Germinal center (tissue), 1 donor: ENCODE measurements at places on chromosomes 11 and 22.

- DNase-seq: no peak
Measured at GRCh38 chr11:106158406-106158805, 80.9 kb downstream of the AASDHPPT start.

DNA sequence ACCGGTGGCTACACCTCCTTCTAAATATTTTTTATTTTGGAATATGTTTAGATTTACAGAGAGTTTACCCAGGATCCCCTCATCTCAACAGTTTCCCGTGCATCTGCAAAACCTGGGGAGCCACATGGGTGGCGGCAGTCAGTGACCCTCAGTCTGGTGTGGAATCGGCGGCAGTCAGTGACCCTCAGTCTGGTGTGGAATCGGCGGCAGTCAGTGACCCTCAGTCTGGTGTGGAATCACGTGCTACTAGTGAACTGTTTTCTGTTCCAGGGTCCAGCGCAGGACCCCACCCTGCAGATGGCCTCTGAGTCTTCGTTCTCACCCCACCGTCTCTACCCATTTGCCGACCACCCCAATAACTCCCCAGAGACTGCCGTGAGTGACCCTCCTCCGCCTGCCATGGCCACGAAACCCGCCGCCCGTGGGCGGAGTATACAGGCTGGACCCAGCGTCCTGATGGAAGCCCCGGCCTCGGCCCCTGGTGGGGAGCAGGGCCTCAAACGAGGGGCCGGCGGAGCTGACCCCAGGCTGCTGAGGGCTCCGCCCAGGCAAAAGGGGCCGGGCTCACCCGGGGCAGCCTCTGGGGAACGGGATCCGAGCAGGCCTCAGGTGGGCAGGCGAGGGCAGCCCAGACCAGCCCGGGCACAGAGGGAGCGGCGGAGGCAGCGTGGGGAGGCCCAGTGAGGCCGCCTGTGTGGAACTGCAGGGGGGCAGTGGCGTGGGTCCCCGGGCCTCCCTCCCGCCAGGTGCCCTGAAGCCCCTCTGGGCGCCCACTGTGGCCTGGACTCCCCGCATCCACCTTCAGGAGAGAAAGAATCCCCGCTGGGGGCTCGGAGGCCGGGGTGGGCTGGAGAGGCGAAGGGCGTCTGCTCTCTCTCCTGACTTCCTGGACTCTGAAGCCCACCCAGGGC, 2.5 kb downstream of the IL17REL start:
- no peak for DNase-seq

DNA sequence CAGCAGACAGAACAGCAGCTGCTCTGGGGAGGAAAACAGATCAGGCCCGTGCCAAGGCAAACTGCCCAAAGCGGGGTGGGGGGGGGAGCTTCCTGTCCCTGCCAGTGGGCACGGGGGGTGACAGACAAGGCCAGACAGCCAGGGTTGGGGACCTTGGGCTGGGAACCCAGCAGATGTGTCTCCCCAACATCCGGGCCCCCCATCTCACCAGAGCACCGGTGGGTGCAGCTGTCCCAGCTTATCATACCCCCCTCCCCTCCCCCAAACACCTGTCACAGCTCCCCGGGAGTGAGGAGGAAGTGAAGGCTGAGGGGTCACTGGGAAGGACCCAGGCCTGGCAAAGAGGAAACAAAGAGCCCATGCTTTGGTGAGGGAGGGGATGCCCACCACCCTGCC, 1.3 kb downstream of the PPP1R14B start:
- peak; percentile 56 for DNase-seq

DNA sequence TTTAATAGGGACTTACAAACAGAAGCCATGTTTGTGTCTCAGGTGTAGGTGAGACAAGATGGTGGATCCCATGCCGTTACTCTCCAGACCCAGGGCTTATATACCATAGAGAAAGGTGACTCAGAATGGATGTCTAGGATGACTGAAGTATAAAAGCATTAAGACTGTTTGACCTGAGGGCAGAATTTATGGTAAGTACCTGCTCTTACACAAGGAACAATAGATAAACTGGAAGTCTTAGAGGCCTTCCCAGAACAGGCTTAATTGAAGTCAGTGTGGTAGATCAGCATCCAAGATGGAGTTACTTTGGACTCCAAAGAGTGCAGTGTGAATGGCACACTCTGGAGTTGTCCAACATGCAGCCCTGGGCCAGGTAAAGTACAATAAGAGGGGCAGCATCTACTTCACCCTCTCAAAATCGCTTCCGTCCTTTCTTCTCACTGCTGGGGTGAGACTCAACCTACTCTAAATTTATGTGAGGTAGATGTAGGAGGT, 387.0 kb upstream of the DDI1 start:
- DNase-seq: no peak

- no peak for DNase-seq
Measured at GRCh38 chr11:19735909-19736498, 23.4 kb downstream of the NAV2 start.

DNA sequence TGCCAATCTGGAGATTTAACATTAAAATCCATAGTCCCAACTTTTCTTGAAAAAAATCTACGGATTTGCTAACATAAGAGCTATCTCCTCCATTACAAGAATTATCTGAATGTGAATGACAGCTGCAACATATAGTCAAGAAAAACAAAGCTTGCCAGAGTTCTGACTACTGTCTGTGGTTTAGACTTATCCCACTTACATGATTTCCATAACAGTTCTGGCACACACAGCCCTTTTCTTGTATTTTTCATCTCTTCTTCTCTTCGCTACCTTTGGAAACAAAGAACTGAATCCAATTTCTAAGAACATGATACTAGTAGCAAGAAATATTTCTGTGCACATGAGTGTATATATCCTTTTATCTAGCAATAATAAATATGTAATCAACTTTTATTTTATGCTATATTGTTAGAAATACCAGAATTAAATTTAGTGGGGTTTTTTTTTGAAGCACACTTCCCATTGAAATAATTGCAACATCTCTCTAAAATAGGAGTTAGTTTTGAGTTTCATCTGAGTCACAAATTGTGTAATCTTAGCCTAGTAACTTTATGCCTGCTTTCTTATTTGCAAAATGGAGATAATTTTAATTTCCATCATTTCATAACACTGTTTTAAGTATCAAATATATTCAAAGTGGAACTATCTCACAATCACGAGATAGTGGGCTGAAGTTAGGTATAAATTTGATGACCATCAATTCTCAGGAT, 1217.6 kb downstream of the JRKL start:
- no peak for DNase-seq

DNA sequence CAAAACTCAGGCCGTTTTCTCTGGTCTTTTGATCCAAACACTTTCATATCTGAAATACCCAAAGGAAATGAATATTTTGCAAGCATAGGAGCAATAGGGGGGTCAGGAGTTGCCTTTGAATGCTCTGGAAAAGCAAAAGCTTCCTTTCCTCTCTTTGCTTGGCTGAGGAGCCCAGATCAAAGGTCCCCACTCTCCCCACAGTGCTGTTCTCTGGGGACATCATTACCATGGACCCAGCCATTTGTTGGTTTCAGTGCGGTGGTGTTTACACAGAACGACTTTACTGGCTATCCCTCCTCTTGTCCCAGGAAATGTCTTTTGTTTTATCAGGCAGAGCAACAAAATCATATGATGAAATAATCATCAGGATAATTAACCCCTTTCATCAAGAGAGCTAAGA, 1089.1 kb downstream of the TBC1D22A start:
- no peak for DNase-seq

- DNase-seq: peak; percentile 47
Measured at GRCh38 chr11:5600374-5600851, 4.0 kb downstream of the TRIM6 start.

GRCh38 chr11:30025396-30026139, 8.7 kb upstream of the KCNA4 start:
- no peak for DNase-seq

- DNase-seq: no peak
Measured at GRCh38 chr11:106091480-106092123, 14.1 kb downstream of the AASDHPPT start.

DNA sequence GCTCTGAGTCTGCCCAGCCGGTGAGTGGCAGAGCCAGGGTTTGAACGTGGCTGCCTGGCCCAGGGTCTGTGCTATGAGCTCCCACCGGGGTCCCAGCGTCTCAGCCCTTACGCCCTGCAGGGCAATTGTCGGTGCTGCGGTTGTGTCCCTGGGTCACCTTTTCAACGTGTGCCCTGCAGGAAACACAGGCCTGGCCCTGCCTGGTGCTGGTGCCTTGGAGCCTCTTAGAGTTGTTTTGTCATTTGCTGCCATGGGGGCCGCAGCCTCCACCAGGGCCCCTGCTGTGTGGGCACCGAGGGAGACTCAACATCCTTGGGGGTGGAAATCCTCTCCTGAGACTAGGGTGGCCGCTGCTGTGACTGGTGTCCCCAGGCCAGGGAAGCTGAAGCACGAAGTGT, 50.6 kb upstream of the SLC22A12 start:
- DNase-seq: no peak

- DNase-seq: no peak
Measured at GRCh38 chr11:127119356-127119755, 118.8 kb upstream of the KIRREL3 start.

DNA sequence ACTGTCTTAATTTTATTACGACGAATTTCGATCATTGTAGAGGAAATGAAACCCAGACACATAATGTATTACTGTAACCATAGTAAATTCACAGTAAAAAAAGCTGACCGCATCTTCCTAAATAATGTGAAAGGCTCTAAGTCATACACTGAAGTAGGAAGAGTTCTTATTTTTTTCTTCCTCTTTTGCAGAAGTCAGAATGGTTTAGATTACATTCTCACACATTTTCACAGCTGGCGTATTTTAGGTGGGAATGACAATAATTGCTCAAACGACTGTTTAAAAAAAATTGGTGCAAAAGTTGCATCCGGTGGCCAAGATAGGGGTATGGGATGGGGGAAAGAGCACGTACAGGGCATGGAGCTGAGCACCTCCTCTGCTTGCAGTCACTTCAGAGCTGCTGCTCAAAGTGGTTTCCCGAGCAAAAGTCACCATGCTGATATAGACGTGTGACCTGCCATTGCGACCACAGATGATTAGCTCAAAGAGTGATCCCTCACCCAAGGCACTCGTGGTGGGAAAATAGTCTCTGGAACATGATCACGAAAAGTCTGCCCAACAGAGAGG, 35.3 kb downstream of the MMP13 start:
- DNase-seq: peak; percentile 50

DNA sequence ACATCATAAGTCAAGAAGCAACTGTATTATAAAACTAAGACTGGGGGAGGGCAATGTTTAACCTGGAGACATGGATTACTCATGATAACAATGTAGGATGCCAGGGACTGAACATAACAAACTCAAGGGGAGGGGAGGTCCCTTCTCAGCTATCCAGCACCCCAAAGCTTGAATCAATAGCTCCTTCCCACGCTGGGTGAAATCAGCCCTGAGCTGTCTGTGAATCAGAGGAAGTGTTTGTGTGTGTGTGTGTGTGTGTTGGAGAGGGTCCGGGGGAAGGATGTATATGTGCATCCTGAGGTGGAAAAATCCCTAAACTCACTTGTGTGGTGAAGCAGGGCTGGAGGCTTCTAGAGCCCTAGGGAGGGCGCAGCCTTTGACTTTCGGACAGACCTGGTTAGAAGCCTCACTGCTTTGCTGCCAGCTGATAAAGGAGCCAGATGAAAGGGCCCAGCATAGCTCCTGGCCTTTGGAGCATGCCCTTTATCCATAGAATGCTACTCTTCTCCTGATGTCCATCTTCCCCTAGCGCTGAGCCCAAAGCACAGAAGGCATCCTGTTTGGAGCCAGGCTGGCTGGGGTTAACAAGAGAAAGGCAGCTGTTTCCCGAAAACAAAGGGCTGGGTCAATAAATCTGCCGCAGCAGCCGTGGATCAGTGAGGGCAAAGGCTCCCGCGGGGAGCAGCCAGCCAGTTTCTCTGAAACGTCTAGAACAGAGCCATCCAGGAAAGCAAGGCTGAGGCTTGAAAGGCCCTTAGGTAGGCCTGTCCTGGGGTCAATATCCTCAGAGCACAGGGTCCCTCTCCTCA, 35.8 kb downstream of the TNKS1BP1 start:
- DNase-seq: no peak

DNA sequence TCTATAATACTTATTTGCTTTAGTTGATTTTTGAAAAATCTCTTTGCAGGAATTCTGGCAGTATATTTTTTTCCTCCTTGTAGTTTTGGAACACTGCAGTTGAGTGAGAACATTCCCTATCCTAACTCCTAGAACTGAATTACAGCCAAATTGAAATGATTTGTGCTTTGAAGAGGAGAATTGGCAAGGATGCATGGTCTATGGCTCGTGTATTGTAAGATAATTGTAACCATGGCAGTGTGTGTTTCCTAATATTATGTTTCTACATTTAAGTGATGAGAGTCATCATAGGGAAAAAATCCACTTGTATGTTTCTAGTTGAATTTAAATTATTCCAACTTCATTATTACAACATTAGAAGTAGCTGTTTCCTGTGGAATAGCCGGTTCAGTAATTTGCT, 80.9 kb upstream of the MYO18B start:
- no peak for DNase-seq

- DNase-seq: no peak
Measured at GRCh38 chr22:43823911-43824665, 12.0 kb upstream of the EFCAB6 start.

DNA sequence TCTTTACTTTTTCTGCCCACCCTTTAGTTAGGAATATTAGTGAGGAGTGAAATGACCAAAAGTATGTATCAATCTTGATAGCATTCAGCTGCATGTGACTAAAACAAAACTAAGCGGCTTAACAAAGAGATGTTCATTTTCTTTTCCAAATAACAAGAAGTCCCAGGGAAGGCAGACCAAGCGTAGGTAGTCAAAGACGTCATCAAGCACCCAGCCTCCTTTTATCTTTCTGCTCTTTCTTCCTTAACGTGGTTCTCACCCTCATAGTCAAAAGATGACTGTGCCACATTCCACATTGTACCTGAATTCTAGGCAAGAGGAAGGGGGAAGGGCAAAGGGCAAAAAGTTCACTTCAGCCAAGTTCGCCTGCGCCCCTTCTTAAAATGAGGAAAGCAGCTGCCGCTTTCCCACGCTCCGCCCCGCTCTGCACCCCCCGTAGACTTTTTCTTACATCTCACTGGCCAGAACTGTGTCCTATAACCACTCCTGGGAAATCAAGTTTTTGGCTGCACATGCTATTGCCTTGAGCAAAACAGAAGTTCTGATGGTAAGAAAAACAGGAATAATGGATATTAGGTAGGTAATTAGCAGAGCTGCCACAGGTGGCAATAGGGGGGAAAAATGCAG, 14.6 kb upstream of the PGM2L1 start:
- DNase-seq: no peak

DNA sequence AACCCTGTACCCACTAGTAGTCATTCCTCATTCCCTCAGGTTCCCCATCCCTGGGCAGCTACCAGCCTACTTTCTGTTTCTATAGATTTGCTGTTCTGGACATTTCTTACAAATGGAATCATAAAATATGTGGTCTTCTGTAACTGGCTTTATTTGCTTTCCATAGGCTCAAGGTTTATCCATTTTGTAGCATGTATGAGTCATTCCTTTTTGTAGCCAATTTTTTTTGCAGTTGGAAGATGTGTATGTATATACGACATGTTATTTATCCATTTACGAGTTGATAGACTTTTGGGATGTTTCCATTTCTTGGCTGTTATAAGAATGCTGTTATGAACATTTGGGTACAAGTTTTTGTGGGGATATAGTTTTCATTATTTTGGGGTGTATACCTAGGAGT, 130.6 kb downstream of the WNT11 start:
- no peak for DNase-seq
